ENCODE measurements at places on chromosomes 2 and 18.
A peak's percentile ranks its signal among the peaks of the same experiment; 100 is the strongest.

DNA sequence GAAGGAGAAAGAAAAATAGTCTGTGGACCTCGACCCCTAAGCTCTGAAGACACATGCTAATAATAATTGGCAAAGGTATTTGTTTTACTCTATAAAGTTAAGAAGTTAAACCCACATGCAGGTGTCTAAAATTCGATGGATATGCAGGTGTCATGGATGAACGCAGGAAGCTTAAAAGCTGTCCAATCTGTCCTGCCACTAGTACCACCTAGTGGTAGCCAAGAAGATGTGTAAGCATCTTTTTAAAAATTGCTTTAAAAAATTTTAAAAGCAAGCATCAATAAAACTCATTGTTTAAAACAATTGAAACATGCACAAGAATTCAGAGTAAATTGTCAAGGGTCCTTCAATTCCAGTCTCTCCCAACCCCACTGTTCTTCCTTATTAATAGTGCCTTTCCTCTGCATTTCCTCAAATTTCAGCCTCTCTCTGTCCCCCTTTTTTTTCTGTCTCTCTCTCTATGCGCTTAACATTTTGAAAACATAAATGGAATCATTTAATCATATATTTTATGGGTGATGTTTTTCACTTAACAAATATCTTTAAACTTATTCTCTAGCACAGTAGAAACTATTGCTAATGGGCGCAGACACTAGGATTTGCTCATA is 30.6 kb upstream of the PPP3R1 start:
- DNase-seq, result peak; percentile 11

- no peak for DNase-seq
Observed at GRCh38 chr2:176461098-176461808, 192.0 kb downstream of the MTX2 start.

- no peak for DNase-seq
Observed at GRCh38 chr2:71530211-71530610, 76.8 kb downstream of the DYSF start.

- no peak for DNase-seq
Observed at GRCh38 chr2:97845133-97845532, 131.8 kb downstream of the ZAP70 start.

DNA sequence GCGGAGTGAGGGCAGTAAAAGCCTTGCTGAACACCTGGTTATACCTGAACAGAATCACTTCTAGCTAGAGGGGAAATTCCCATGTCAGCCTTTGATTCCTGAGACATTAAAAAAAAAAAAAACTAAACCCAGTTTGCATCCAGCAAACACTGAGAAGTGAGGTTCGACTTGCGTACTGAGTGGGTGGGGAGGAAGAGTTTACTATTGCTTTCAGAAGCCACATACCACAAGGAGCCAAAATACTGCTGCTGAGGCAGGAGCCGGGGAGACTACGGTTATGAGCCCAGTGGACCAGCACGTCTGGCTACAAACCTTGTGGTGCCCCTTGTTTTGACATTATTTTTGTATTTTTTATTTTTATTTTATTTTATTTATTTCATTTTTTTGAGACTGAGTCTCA is 2.7 kb downstream of the COLEC11 start:
- no peak for DNase-seq

DNA sequence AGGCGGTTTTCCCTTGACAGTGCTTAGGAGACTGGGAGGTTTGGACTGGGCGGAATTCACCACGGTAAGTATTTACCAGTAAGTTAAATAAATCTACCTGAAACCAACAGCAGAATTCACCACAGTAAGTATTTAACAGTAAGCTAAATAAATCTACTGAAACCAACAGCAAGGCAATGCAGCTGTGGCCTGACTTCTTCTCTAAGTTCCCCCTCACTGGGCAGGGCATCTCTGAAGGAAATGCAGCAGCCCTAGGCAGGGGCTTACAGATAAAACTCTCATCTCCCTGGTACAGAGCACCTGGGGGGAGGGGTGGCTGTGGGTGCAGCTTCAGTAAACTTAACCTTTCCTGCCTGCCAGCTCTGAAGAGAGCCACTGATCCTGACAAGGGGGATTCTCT is 432.5 kb upstream of the LRRTM1 start:
- no peak for DNase-seq

- DNase-seq, result peak; percentile 9
Observed at GRCh38 chr18:51028201-51028805, 1.7 kb upstream of the SMAD4 start.

DNA sequence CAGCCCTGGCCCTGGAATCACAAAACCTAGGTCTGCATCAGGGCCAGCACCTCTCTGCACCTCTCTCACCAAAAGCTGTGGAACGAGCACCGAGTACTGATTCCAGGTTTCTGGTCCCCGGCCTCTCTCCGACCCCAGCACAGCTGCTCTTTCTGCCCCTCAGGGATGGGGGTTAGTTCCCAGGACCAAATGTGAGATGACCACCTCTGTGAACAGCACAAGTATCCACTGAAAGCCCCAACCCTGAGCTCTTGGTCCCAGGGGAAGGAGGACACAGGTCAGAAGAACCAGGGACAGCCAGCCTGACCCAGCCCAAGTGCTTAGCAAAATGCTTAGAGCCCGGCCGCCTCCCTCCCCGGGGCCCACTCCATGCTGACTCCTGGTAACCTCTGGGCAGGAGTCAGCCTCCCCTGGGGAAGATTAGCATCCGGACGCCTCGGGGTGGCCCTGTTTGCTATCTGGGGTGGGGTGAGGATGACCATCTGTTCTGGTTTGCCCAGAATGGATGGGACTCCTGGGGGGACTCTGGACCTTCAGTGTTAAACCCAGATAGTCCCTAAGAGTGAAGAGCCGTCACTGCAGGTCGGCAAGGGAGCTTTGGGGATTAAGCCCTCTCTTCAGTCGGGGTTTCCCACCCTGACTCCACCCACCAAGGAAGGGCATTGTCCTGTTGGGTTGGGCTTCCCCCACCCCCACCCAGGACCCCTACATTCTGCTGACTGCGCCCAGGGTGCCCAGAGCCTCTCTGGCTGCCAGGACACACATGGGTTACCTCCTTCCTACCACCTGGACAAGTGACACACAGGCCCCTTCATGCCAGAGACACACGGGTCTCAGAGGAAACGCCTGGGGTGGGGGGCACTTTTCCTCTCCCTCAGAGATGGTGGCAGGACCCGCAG is 9.4 kb upstream of the GPR55 start:
- DNase-seq, result no peak

- DNase-seq, result no peak
Observed at GRCh38 chr18:48988508-48989303, 37.9 kb upstream of the SMAD7 start.
